Astrocyte (in vitro differentiated cells and primary cell): ENCODE measurements at places on chromosomes 6 and 20.

GRCh38 chr6:9647071-9647445 lies 767.8 kb downstream of the TFAP2A start:
- peak; percentile 25 for DNase-seq

GRCh38 chr20:23136893-23137745 lies 51.0 kb upstream of the CD93 start:
- no peak for DNase-seq

DNA sequence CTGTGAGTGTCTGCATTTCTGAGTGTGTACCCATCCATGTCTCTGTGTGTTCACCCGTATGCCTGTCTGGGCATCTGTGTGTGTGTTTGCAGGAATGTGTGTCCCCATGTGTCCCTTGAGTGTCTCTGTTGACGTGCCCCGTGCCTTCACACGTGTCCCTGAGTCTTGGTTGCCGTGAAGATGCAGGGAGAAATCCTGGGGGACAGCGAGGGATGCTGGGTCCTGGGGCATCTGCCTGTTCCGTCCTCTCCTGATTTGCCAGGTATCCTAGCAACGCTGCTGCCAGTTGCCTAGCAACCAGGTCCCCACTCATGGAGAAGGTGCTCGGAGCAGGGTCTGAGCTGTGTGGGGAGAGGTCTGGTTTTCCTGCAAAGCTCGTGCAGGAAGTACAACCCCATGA lies 6.0 kb upstream of the LKAAEAR1 start:
- no peak for DNase-seq

- no peak for DNase-seq
These were observed 44.4 kb downstream of the DSTN start for GRCh38 chr20:17614176-17614811.

DNA sequence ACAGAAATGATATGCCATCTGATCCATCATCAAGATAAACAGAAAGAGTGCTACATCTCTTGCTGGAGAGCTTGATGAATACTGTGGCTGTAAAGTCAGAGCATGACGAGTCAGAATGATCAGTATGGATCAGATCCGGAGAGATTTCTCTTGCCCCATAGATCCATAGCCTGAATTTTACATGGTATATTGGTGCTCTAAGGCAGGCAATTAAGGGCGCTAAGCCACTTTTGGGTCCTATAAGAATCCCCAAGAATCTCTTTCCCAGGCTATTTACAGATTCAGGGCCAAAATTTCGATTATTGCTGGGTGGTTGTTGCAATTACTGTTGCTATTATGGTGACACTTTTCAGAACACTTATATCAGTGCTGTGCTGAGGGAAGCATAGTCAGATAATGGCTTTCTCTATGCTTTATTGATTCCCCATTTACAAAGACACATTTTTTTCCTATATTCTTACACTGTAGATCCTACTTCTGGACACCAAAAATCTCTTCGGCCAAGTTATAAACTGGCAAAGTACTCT lies 94.4 kb downstream of the ADGRB3 start:
- DNase-seq, result no peak

DNA sequence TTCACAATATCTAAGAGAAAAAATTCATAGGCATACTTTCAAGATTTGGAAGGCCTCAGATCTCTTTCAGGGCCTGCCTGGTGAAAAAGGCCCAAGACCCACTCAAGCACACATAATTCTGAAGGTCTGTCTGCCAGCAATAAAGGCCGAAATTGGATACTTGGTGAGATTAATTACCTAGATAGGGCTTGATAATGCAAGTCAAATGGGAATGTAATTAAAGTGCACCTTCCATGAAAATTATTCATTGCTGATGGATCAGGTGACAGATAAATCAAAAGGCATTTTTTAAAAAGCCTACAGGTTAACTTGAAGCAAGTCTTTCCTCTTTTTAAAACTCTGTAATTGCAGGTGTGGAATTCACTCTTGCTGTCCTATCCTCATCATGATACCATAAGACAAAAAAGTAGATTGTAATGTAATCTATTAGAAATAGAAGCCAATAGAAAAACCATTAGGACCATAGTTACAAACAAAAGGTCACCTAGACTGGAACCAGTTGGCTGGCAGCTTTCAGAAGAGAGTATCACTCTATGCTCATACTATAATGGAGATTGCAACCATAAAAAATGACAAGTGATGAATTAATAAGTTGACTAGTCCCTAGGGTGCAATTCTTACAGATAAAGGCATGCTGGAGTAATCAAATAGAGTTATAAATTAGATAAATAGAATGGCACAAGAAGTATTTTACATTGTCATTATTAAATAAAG lies 77.3 kb downstream of the EPHA7 start:
- no peak for DNase-seq

DNA sequence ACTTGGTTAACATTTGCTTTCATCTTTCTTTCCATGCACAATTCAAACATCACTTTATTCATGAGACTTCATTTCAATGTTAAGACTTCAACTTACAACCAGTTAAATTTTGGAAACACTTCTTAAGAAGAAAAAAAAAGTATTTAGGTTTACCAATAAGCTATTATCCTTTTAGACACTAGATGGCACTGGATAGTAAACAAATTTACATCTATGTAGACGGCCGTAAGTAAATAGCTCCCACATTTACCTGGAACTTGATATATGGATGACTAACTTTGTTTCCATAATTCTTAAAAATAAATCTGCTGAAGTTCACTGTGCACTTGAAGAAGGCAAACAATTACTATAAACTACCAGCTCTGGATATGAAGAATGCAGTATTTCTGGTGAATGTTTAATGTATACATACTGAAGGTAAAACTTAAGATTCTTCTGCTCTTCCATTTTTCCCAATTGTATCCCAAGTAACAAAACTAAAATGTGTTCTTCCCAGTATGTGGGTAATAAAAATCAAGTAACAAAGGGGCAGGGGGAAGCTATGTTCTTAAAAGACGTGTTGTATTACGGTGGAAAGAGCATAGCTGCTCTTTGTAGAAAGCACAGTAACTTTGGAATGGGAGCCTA lies 130.6 kb upstream of the C6orf118 start:
- DNase-seq, result peak; percentile 21

GRCh38 chr6:132096245-132096644 lies 145.1 kb upstream of the CCN2 start:
- DNase-seq, result no peak

DNA sequence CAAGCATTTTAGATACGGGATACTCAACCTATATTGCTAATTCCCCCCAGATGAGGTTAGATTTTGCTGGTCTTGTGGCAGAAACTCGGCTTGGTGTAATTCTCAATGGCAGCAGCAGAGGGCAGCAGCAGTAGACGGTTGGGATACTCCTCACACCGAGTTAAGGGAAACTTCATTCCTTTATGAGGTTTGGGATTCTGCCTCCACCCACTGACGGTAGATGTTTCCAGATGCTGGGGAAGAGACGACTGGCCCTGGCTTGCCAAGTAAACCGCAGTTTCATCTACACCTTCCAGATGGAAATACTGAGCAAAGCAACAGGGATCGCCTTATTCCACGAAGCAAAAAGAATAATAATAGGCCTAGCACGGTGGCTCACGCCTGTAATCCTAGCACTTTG lies 8.2 kb upstream of the TBC1D7 start:
- peak; percentile 92 for DNase-seq

DNA sequence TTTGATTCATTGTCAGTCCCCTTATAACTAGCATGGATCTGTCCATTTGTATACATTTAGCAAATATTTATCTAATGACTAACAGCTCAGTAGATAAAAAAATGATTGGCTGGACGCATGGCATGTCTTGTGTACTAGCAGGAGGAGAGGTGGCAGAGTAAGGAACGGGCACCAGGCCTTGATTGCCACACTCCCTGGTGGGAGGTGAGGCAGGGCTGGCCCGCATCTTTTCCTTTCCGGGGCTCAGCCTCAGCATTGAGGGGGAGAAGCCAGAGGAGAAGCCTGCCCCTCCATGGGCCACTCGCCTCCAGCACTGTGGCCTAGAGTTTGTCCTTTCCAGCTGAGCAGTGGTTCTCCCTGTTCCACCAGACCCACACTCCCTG lies 84.9 kb upstream of the TMEM181 start:
- DNase-seq, result peak; percentile 32

- DNase-seq, result no peak
These were observed 6.6 kb upstream of the HEBP2 start for GRCh38 chr6:138397128-138398122.

- DNase-seq, result no peak
These were observed 62.3 kb upstream of the IER3 start for GRCh38 chr6:30806581-30807183.

DNA sequence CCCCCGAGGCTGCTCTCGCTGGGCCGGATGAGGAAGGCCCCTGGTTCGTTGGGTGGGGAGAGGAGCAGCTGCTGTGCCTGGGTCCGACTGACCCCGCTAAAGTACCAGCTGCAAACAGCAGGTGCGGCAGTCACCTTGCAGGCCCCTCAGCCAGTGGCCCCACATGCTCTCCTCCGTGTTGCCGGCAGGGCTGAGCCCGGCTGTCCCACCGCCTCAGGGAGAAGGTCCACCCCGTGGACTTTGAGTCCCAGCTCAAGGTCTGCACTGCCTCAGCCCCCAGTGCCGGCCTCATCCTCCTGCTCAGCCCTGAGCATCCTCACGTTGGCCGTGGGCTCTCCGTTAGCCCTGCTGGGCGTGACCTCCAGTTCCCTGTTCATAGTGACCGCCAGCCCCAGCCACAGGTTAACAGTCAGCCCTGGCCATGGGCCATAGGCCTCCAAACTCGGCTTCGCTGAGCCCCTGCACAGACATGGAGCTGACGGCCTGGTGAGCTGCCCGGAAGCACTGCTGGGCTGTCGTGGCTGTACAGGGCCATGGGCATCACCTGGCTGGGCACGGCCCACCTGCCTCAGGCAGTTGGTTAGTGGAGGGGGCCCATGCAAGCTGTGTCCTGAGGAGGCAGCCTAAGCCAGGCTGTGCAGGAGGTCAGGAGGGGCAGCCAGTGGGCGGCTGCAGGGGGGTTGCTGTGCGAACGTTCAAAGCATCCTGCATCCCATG lies 3.1 kb downstream of the SRMS start:
- no peak for DNase-seq

- no peak for DNase-seq
These were observed 284.9 kb upstream of the NRSN1 start for GRCh38 chr6:23841116-23841515.

GRCh38 chr6:150535818-150536220 lies 63.9 kb upstream of the PLEKHG1 start:
- no peak for DNase-seq

- no peak for DNase-seq
These were observed 118.9 kb downstream of the TMEM170B start for GRCh38 chr6:11656491-11656890.

DNA sequence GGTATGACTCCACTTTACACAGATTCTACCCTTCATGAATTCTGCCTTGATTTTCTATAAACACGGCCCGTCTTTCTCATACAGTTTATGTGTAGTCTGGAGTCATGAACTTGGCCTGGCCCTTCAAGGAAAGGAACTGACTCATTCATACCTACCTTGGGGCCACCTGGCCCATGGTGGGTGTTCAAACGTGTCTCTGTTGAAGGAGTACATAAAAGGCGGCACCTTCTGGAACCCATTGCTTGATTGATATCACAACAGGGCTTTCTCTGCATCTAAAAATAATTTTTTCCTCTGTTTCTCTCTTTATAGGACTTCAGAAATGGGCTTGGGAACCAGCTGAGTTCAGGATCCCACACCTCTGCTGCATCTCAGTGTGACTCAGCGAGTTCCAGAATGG lies 363.0 kb upstream of the SOX4 start:
- no peak for DNase-seq

DNA sequence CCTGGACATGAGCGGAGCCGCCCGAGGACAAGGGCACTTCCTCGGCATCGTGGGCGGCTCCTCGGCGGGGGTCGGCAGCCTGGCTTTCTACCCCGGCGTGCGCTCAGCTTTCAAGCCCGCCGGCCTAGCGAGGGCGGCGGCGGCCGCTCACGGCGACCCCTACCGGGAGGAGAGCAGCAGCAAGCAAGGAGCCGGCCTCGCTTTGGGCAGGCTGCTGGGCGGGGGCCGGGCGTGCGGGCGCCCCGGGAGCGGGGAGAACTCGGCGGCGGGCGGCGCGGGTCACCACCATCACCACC lies 6.7 kb downstream of the PRDM13 start:
- no peak for DNase-seq

DNA sequence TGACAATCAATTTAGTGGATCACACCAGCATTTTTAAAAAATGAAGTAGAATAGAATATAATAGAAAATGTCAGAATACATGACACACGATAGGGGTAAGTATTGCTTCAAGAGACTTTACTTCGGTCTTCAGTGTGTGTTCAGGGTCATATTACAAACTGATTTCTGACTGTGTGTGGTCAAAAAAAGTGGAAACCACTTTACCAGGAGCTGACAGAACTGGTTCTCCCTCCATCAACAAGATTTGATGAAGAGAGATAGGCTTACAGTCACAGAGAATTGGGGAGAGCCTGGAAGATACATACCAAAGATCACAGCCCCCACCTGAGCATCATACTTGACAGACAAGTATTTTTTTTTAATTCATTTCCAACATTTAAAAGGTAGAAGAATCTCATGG lies 21.7 kb downstream of the ARMC2 start:
- no peak for DNase-seq

- DNase-seq, result no peak
These were observed 56.2 kb upstream of the RIPOR2 start for GRCh38 chr6:24991810-24992467.

GRCh38 chr6:43582911-43583310 lies 6.9 kb downstream of the POLH start:
- no peak for DNase-seq

GRCh38 chr6:39178235-39178634 lies 51.0 kb downstream of the KCNK5 start:
- no peak for DNase-seq
